ENCODE measurements at places on chromosomes 3 and 15.
A peak's percentile ranks its signal among the peaks of the same experiment; 100 is the strongest.

- peak; percentile 85 for DNase-seq
These were observed 329.4 kb downstream of the TBC1D5 start for GRCh38 chr3:17412950-17413530.

DNA sequence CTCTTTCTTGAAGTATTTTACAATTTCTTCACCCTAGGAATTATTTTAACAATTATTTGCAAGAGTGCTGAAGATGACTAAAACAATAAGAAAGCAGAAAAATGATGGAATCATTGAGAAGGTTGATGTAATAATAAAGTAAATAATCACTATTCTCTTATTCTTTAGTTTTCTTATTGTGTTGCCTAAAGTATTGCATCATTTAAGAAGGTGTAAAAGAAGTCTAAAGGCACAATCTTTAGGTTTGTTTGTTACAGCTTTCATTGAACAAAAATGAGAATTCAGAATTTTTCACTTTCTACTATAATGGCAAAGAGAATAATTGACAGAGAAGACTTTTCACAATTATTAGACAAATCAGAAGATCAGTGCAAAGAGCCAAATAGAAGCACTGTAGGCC lies 65.2 kb downstream of the ASTE1 start:
- DNase-seq = no peak

- peak; percentile 48 for DNase-seq
These were observed 99.7 kb upstream of the PLXNA1 start for GRCh38 chr3:126883241-126883640.

GRCh38 chr15:35410775-35411174 lies 135.2 kb downstream of the DPH6 start:
- DNase-seq = no peak

DNA sequence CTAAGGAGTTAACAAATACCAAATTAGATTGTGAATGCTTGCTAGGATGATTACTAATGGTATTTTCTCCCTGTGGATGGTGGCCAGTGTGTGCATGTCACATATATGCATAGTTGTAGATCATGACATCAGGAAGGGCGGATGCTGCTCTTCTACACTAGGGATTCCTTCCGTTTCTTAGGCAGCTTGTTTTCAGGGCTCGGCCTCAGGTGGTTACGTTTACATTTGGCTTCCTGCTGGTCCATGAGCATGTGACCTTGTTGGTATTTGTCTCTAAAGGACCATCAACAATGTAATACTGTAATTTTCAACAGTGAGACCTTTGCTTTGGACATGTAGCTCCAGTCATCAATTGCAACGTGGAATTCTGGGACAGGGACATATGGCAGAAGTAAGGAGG lies 221.4 kb downstream of the NR1D2 start:
- DNase-seq = no peak

DNA sequence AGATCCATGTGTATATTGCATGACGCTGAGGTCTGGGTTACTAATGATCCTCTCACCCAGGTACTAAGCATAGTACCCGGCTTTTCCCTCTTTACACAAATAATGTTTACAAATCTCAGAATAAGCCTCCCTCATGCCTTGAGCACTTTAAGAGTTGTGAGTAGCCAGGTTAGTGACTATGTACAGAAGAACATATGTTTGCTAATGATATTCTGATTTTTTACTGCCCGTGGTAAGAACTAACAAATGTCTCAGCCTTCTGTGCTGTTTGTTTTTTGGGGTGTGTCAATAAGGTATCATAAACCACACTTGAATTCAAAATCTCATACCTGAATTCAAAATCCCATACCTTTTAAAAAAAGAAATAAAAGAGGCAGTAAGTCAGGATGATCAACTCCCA lies 59.5 kb downstream of the ABCC5 start:
- no peak for DNase-seq

DNA sequence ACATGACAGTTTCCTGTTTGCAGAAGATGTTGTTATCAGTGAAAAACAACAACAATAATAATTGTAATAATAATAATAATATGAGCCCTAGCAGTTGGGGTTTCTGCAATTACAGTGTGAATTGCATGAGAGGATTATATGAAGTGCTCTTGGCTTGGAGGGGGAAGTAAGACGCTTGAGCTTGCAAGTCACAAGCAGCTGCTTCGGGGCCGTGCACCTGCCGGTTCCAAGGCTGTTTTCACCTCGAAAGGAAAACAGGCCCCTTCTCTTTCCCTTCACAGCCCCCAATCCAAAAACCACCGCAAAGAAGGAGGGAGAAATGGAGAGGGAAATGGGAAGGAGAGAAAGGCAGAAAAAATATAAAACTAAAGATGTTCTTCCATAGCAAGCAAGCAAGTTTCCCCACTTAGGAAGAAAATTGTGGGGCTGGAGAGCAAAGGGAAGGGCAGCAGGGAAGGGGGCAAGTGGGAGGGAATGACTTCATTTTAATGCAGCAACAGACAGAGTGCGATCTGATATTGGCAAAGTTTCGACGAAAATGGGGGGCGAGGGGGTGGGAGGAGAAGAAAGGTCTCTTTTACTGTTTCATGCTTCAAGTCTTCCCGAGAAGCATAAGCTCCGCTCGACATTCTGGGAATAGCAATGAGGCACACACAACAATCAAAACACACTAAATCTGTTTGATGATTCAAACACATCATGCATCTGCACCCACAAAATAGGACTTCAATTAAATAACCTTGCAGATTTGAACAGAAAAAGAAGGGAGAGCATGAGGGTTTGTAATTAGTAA lies 284.2 kb upstream of the ATP11B start:
- no peak for DNase-seq

GRCh38 chr3:141808586-141808985 lies 45.4 kb downstream of the GRK7 start:
- no peak for DNase-seq

DNA sequence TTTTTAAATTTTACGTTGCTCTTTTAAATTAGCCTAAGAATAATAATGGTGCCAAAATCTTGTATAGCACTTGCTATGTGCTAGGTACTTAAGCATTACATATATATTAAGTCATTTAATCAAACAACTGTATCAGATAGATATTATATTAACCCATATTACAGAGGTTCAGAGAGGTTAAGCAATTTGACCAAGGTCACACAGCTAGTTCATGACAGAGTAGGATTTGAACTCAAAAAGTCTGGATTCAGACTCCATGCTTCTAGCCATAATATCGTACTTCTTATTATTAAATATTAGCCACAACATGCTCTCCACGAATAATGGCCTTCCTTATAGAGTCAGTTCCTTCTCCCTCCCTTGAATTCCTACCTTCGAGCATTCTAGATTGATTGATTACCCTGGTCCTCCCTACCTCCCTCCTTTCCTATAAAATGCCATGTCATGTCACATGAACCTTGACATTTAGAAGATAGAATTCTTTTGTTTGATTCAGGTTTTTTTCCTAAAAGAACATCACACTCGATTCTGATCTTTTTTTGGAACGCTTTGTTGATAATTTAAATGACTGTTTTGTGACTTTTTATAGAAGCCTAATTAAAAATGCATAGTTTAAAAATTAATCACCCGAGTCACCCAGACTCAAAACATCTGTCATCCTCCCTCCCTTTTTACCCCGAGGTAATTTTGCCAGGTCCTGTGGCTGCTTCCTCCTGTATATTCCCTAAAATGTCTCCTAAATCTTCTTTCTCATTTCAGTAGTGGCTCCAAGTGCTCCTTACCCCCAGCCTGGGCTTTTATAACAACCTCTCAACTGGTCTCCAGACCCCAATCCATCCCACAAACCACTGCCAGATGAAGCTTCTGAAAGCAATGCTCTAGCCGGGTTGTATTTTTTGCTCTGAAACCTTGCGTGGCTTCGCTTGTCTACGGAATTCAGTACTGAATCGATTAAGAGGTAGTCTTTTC lies 8.5 kb upstream of the PSMD6 start:
- no peak for DNase-seq

GRCh38 chr15:94857466-94857865 lies 626.1 kb downstream of the MCTP2 start:
- no peak for DNase-seq

DNA sequence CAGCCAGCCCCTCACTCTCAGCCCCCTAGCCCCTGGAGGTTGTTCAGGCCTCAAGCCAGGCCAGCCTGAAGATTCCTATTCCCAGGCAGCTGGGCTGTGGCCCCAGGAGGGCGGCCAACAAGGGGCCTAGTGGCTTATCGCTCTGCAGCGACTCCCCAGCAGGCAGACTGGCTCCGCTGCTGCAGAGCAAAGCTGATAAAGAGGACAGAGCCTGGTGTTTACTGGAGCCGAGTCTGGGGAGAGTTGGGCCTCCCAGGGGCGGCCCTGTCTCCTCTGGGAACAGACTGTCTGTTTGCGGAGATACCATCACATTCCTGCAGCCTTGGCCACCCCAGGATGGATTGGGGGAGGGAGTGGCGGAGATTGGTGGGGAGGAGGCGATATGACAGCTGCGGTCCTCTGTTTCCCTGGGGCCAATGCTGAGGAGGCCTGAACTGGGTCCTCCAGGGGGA lies 22.4 kb upstream of the SMAD6 start:
- no peak for DNase-seq

DNA sequence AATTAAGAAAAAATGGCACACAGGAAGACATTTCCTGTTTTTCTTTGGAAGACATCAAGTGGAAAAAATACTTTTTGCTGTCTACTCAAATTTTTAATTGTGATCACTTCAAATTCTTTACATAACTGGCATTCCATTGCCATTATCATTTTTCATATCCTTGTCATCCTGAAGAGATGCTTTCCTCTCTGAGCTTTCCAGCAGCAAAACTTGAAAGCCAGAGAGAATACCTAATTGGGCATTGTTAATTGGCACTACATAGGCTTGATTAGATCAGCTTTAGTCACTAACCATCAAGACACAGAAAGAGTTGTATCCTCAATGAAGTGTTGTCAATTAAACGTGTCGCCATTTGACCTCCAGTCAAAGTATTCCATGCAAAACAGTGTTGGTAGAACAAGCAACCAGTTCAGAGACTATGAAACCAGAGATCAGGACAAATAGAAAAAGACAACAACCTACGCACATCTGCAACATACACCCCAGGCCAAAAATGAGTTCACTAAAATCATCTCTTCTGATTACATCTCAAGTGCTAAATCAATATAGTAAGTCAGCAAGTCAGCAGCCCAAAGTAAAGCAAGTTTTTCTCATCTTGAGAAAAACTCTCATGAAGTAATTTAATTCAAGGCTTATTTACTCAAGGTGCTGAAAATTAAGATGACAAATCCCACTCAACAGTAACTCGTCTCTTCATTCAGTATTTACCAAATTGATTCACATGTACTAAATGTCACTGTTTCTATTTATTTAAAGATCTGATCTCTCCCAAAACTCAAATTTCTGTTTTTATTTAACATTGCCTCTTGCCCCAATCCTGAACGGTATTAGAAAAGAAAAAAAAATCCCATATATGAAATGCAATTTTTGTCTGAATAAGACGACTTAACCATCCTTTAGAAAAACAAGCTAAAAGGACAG lies 123.0 kb downstream of the SUCLG2 start:
- peak; percentile 25 for DNase-seq

GRCh38 chr3:62462104-62462762 lies 88.9 kb upstream of the FEZF2 start:
- DNase-seq = no peak

GRCh38 chr3:132209855-132210254 lies 107.4 kb upstream of the ACP3 start:
- no peak for DNase-seq

DNA sequence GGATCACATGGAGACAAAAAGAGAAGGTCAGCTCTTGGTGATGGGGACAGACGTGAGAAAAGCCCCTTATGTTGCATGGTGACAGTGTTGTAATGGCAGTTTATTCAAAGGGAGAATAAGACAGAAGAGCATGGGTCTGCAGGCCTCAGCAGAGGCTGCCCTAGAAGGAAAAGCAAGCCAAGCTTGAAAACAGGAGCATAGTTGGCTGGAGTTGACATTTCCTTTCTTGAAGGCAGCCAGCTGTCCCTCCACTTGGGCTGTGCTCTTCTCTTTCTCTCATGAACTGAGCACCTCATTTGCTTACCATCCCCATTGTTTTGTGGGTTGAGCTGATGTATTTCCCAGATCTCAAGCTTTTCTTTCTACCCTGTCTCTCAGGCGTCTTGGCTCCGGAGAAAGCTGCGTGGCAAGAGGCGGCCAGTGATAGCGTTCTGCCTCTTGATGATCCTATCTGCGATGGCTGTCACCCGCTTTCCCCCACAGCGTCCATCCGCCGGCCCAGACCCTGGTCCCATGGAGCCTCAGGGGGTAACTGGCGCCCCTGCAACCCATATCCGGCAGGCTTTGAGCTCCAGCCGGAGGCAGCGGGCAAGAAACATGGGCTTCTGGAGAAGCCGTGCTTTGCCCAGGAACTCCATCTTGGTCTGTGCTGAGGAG lies 52.9 kb downstream of the GASK1A start:
- no peak for DNase-seq

DNA sequence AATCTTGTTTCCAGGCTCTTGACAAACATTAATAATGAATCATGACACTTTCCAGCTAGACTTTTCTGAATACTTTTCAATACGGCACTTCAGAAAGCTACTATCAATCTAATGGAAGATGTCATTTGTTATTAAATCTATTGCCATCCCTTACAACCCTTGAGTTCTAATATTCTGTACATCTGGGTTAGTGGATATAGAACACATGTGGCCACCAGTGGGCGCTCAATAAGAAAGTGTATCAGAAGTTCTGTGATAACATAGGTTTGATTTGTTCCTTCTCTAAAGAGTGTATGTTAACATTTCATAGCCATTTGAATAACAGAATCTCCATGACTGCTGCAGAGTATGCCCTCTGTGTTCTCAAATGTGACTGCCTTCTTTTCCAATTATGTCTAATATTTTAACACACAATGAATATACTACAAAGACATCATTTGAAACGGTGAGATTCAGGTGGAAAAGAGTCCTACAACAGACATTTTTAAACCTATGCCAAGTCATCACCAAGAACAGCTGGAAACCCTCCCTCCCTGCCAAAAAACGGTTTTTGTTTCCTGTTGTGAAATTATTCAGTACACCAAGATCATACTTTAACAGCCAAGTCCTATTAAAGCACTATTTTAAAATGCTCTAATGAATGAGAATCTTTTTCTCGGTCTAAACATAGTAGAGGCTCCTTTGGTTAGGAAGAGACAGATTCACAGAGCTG lies 22.2 kb downstream of the ALDH1A2 start:
- peak; percentile 64 for DNase-seq

GRCh38 chr3:55659701-55660100 lies 172.6 kb upstream of the WNT5A start:
- DNase-seq = no peak

- DNase-seq = no peak
These were observed 10.6 kb downstream of the ALDH1A3 start for GRCh38 chr15:100890051-100890720.

GRCh38 chr3:98552232-98553020 lies 20.6 kb downstream of the GPR15 start:
- DNase-seq = no peak

DNA sequence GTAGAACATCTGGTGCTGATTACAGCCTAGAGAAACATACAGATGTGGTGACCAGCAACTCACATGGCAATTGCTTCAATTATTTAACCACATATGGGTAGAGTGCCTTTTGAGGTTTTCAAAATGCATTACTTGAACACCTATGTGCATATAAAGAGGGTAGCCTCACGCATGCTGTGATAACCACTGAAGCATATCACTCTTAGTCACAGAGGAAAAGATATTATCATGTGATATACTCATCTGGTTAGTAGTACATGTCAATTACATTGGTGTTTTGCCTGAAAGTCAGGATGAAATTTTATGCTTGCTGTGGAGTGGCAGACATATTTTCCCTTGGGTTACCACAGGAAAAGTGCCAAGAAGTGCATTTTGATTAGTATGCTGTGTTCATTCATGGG lies 459.3 kb upstream of the AGTR1 start:
- DNase-seq = peak; percentile 58
